ENCODE measurements at places on chromosomes 7 and 10. TPM values are rescaled to one million over a fixed set of nuclear protein-coding genes. Genes with fewer than 3 reads are reported as not detected.

Gene PIK3CG
- total RNA-seq: 39.2 TPM

Gene POP7
- total RNA-seq: 15.0 TPM

Gene TNRC18
- total RNA-seq: 83.7 TPM

Gene C1GALT1
- 56.5 TPM for total RNA-seq

Gene CLRN3
- not detected for total RNA-seq

Gene PANK1
- total RNA-seq: 0.98 TPM

Gene OPALIN
- total RNA-seq: not detected

Gene SNCG
- not detected for total RNA-seq

Gene PNLIPRP2
- total RNA-seq: not detected

DNA sequence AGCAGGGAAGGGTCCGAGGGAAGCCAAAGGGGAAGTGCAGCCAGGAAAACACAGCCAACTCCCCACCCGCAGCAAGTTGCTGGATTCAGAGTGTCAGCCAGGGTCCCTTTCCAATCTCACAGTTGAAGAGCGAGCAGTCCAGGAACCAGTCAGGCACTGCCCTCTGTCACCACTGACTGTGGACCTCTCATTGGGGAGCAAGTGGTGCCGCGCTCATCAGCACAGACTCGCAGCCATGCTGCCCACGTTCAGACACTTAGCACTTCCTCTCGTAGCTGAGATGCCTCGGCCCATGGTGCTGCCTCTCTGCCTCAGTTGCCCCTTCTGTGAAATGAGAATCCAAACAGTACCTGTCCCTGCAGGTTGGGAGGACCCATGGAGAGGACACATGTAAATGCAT lies 123.6 kb upstream of the CHST15 start:
- H3K4me1 ChIP-seq: no peaks in the 10 kb centered on the region

DNA sequence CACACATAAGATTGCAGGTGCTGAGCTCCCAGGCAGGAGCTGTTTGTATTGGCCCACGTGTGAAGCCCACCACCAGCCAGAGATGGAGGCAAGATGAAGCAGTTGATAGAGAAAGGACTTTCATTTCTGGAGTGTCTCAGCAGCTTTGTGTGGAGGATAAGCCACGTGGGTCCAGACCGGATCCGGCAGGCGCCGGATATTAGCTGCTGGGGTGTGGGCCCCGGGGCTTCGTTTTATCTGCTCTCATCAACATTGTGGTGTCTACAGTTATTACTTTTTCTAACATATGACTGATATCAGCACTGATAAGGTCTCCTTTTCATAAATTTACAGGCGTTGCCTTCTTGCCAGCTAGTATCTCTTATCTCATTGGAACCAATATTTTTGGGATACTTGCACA lies 25.5 kb downstream of the SLC18A2 start:
- no peaks in the 10 kb centered on the region for H3K27me3 ChIP-seq
- no peak overlapping the region for H3K4me3 ChIP-seq
- DNase-seq: no peak
- H3K27ac ChIP-seq: no peak overlapping the region
- no peaks in the 10 kb centered on the region for H3K36me3 ChIP-seq

- H3K4me3 ChIP-seq: no peak overlapping the region
- H3K4me1 ChIP-seq: no peaks in the 10 kb centered on the region
- no peak for DNase-seq
- H3K27ac ChIP-seq: no peak overlapping the region
- H3K36me3 ChIP-seq: no peaks in the 10 kb centered on the region
- H3K27me3 ChIP-seq: no peaks in the 10 kb centered on the region
Measured at GRCh38 chr10:118844731-118845521, 90.2 kb upstream of the CACUL1 start.

DNA sequence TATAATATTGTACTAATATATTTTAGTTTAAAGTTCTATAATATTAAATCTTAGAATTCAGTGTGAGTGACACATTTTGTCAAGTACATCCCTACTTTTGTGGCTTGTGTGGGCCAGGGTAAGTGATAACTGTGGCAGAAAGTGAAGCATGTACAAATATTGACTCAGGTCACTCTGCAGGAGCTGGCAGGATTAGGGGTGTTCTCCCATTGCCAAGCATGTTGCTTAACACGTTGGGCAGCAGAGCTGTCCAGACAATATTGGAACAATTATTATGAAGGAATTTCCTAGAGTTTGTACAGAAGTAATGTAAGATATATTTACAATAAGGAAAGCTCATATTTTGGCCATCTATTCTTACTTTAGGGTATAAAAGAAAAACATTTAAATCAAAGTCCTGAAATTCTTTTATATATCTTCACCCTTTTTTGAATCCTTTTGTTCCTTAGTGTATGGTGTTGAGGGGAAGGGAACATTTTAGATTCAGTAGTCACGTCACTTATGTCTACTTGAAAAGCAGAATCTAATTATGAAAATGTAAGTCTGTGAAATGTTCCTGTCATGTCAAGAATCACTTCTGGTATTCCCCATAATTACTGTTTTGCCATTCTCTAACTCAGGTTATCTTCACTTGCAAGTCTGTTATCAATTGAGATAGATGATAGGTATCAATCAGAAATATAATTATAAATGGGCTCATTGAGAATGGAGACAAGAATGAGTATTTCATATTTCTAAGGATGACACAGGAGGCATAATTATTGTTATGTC lies 4.0 kb downstream of the HDAC9 start:
- no peaks in the 10 kb centered on the region for H3K36me3 ChIP-seq
- H3K4me1 ChIP-seq: peaks cover 4% of the 10 kb centered on the region
- H3K27ac ChIP-seq: no peak overlapping the region
- no peak for DNase-seq

DNA sequence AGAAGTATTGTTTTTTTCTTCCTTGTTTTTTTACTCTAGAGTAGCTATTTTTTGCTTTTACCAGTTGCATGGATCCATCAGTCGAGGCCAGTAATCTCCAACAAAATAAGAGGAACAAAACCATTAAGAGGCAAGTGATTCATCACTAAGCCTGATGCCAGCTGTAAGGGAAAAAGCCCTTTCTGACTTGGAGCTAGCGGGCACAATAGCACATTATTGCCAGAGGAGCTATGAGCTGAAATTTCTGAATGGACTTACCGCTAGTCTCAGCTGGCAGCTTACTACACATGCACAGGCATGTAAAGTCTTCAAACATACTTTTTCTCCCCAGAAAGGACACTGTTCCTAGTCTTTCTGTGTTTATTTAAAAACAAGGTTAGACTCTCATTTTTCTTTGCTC lies 41.6 kb upstream of the PTPRZ1 start:
- DNase-seq: no peak
- H3K27ac ChIP-seq: no peak overlapping the region
- no peaks in the 10 kb centered on the region for H3K27me3 ChIP-seq
- H3K4me1 ChIP-seq: no peaks in the 10 kb centered on the region
- no peaks in the 10 kb centered on the region for H3K36me3 ChIP-seq

DNA sequence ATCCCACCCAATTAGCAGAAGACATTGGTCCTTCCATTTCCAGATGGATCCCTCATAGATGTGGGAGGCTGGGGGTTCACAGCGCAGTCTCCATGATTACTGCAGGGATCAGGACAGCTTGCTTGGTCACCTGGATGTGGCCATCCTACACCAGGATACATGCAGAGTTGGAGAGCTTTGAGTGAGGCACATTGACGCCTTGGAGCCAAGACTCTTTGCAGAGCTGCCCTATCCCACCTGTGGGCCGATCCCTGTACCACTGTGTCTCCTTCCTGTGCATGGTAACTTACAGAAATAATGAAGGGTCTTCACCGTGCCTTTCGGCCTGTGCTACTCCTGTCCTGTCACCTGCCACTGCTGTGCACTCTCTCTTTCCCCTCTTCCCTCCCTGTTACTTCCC lies 444.8 kb downstream of the GLRX3 start:
- H3K36me3 ChIP-seq: no peaks in the 10 kb centered on the region
- no peak overlapping the region for H3K4me3 ChIP-seq
- no peak overlapping the region for H3K27ac ChIP-seq
- DNase-seq: no peak

GRCh38 chr10:4183761-4184261 lies 398.8 kb upstream of the KLF6 start:
- H3K4me1 ChIP-seq: no peaks in the 10 kb centered on the region
- H3K27me3 ChIP-seq: no peaks in the 10 kb centered on the region
- no peak for DNase-seq
- no peak overlapping the region for H3K4me3 ChIP-seq

DNA sequence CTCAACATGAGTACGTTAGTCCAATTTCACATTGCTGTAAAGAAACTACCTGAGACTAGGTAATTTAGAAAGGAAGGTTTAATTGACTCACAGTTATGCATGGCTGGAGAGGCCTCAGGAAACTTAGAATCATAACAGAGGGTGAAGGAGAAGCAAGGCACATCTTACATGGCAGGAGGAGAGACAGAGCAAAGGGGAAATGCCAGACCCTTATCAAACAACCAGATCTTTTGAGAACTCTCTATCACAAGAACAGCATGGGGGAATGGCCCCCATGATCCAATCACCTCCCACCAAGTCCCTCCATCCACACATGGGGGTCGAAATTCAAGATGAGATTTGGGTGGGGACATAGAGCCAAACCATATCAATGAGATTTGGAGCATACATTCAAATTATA lies 34.6 kb upstream of the PDSS1 start:
- H3K4me1 ChIP-seq: no peaks in the 10 kb centered on the region
- no peak overlapping the region for H3K27ac ChIP-seq
- H3K4me3 ChIP-seq: no peak overlapping the region

DNA sequence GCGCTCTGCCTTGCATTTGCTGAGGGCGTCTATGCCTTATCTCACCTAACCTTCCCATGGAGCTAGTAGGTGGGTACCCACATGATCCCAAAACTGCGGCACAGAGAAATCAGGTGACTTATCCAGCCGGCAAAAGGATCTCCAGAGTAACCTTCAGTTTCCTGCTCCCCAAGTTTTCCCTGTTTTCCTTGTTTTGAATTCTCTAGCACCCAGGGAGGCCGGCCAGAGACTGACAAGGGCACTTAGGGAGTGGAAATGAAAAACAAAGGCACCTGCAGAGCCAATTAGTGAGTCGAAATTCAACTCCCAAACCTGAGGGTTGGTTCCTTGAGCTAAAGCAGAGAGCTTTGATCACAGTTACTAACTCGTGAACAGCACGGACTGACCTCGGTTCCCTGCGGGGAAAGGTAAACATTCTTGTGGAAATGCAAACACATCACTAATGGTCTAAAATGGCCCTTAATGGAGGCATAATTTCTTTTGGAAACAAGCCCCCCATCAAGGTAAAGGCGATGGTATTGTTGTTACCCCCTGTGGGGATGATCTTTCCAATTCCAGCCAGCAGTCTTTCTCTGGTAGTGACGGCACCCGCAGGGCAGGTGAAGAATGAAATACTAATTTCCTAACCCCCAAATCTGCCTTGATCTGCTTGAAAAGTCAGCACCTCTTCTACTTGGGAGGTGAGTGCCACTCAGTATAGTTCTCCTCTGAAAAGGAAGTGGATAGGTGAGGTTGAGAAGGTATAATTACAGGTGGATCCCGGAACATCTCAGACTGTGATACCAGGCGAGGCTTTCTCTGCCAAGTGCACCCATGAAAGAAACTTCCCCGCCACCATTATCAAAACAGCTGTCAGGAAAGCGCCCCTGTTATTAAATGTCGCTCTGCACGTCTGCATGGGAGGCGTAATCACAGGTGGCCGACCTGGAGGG lies 365.6 kb upstream of the AUTS2 start:
- no peak for DNase-seq
- H3K36me3 ChIP-seq: no peaks in the 10 kb centered on the region
- no peaks in the 10 kb centered on the region for H3K4me1 ChIP-seq

GRCh38 chr10:45378914-45379726 lies 5.1 kb downstream of the ALOX5 start:
- no peak for DNase-seq
- H3K4me1 ChIP-seq: no peaks in the 10 kb centered on the region
- H3K27ac ChIP-seq: no peak overlapping the region

GRCh38 chr10:64863836-64864235 lies 1342.6 kb downstream of the REEP3 start:
- H3K27ac ChIP-seq: no peak overlapping the region
- no peaks in the 10 kb centered on the region for H3K36me3 ChIP-seq
- no peaks in the 10 kb centered on the region for H3K27me3 ChIP-seq
- H3K4me1 ChIP-seq: no peaks in the 10 kb centered on the region
- DNase-seq: no peak
- no peak overlapping the region for H3K4me3 ChIP-seq

DNA sequence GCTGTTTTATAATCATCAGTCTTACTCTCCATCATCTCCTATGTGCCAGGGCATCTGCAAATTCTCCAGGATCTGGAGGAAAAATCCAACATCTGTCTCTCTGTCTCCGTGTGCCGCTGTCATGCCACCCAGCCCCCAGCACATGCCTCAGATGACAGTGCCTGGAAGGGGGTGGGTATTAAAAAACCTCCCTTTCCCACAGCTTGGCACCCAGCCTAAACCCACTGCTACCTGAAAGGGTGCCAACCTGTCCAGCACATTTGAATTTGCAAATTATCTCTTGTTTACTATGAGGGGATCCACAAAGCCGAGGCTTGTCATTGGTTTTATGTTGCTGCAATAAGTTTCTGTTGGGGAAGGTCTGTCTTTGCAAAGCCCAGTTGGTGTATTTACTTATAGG lies 73.1 kb downstream of the EMX2 start:
- H3K27ac ChIP-seq: no peak overlapping the region
- H3K27me3 ChIP-seq: no peaks in the 10 kb centered on the region
- no peak overlapping the region for H3K4me3 ChIP-seq

DNA sequence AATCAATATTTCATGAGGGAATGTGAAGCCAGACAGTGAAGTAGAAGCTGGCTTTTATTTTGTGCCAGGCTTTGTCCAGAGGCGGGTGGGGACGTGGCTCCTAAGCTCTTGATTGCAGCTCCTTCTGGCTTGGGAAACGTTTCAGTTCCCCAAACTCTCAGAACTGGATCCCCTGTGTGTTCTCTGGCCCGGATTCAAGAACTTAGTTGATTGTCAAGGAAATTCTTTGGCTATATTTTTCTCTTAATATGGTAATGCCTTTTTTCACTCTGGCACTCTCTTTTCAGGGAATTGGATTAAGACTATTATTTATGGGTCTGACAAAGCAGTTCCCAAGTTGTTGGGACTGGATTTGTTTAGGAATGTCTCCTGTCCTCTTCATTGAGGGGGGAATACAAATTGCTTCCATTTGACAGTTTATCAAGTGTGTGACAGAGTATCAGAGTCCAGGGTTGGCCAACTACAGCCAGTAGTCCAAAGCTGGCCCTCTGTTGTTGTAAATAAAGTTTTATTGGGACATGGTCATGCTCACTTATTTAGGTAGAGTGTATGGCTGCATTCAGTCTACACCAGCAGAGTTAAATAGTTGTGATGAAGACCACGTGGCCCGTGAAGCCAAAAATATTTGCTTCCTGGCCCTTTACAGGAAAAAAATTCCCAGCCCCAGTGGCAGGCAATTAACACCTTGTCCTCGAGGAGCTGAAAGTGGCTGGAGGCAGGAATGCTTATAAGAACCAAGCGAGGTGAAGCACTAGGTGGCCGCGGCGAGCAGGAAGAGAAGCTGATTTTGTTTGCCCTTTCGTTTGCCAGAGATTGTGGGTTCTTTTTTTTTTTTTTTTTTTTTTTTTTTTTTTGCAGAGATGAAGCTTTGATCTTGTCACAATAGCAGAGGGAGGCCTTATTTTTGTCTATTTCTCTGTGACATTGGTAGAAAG lies 34.3 kb downstream of the HTRA1 start:
- DNase-seq: no peak
- no peak overlapping the region for H3K27ac ChIP-seq
- peaks cover 15% of the 10 kb centered on the region for H3K4me1 ChIP-seq
- H3K27me3 ChIP-seq: no peaks in the 10 kb centered on the region
- H3K4me3 ChIP-seq: no peak overlapping the region

GRCh38 chr7:157979636-157980340 lies 607.8 kb downstream of the PTPRN2 start:
- H3K4me1 ChIP-seq: no peaks in the 10 kb centered on the region
- H3K4me3 ChIP-seq: no peak overlapping the region
- DNase-seq: no peak
- H3K36me3 ChIP-seq: no peaks in the 10 kb centered on the region
- H3K27me3 ChIP-seq: no peaks in the 10 kb centered on the region
